ENCODE measurements at places on chromosomes 16 and 17. TPM values are rescaled to one million over a fixed set of nuclear protein-coding genes. Genes with fewer than 3 reads are reported as not detected.

- DNase-seq = peak; percentile 86
- no peak overlapping the region for H3K27ac ChIP-seq
- no peaks in the 10 kb centered on the region for H3K36me3 ChIP-seq
- H3K27me3 ChIP-seq = no peaks in the 10 kb centered on the region
- no peaks in the 10 kb centered on the region for H3K4me1 ChIP-seq
Measured at GRCh38 chr16:84013787-84014569, 28.6 kb downstream of the SLC38A8 start.

- H3K4me1 ChIP-seq = peaks cover 3% of the 10 kb centered on the region
- H3K27me3 ChIP-seq = no peaks in the 10 kb centered on the region
- DNase-seq = peak; percentile 60
- peak overlapping the region; percentile 58 for H3K4me3 ChIP-seq
Measured at GRCh38 chr17:38705803-38706504, 881 bp downstream of the MLLT6 start.

DNA sequence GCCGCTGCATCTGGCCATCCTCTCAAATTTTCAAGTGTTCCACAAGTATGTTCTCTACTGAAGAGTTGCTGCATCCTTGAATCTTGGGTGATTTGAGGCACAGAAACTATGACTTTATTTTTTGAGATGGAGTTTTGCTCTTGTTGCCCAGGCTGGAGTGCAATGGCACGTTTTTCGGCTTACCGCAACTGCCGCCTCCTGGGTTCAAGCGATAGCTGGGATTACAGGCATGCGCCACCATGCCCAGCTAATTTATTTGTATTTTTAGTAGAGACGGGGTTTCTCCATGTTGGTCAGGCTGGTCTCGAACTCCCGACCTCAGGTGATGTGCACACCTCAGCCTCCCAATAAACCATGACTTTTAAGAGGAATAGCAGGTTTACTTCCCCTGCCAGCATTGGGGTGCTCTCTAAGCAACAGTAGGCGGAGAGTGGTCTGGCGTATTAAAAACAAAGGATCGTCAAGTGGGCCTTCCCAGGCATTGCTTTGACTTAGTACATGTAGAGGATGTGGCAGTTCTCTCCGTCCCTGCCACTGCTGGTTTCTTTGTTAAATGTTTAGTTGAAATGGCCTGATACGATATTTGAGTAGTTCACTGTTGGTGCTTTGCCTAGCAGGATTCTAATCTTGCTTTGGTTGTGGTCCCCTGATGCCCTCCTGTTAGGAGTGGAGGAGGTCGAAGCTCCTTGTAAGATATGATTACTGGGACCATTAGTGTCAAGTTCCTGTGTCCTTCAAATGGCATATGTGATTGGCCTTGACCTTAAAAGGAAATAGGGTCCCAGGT lies 9.5 kb downstream of the PYCARD start:
- H3K27me3 ChIP-seq = no peaks in the 10 kb centered on the region
- no peak overlapping the region for H3K27ac ChIP-seq
- peaks cover 74% of the 10 kb centered on the region for H3K36me3 ChIP-seq

GRCh38 chr17:27340575-27340974 lies 46.7 kb downstream of the WSB1 start:
- DNase-seq = no peak
- H3K27ac ChIP-seq = no peak overlapping the region
- H3K4me1 ChIP-seq = no peaks in the 10 kb centered on the region
- H3K27me3 ChIP-seq = no peaks in the 10 kb centered on the region
- H3K4me3 ChIP-seq = no peak overlapping the region
- H3K36me3 ChIP-seq = no peaks in the 10 kb centered on the region

DNA sequence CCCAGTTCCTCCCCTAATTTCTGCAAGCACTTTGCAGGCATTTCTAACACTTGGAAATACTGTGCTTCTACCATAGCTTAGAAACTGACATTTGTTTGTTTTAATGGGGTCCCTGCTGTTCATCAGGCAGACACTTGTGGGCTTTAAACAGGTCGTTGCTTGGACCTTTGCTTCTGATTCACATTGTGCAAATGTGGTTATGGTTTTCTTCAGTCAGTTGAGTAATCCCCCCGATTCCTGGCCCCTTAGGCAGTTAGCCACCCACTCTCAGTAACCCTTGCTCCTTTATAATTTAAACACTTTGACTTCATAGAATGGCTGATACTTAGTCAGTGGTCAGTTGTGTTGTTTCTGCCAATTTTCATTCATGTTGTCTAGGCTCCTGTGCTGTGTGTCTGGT lies 39.4 kb downstream of the SLC47A1 start:
- H3K27ac ChIP-seq = no peak overlapping the region
- no peaks in the 10 kb centered on the region for H3K27me3 ChIP-seq
- no peaks in the 10 kb centered on the region for H3K36me3 ChIP-seq
- H3K4me3 ChIP-seq = no peak overlapping the region
- DNase-seq = no peak
- H3K4me1 ChIP-seq = no peaks in the 10 kb centered on the region

DNA sequence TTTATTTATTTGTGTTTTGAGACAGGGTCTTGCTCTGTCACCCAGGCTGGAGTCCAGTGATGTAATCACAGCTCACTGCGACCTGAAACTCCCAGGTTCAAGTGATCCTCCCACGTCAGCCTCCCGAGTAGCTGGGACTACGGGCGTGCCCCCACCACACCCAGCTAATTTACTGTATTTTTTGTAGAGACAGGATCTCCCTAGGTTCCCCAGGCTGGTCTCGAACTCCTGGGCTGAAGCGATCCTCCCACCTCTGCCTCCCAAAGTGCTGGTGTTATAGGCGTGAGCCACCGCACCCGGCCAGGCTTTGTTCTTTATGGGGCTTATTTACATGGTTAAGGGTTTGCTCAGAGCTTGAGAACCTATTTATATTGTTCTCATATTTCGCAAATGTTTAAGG lies 5.8 kb upstream of the MEIOB start:
- H3K27me3 ChIP-seq = no peaks in the 10 kb centered on the region
- no peak overlapping the region for H3K27ac ChIP-seq

GRCh38 chr17:17491546-17491988 lies 4.6 kb downstream of the RASD1 start:
- no peak overlapping the region for H3K27ac ChIP-seq
- no peak for DNase-seq
- no peak overlapping the region for H3K4me3 ChIP-seq
- no peaks in the 10 kb centered on the region for H3K36me3 ChIP-seq
- peaks cover 9% of the 10 kb centered on the region for H3K4me1 ChIP-seq

DNA sequence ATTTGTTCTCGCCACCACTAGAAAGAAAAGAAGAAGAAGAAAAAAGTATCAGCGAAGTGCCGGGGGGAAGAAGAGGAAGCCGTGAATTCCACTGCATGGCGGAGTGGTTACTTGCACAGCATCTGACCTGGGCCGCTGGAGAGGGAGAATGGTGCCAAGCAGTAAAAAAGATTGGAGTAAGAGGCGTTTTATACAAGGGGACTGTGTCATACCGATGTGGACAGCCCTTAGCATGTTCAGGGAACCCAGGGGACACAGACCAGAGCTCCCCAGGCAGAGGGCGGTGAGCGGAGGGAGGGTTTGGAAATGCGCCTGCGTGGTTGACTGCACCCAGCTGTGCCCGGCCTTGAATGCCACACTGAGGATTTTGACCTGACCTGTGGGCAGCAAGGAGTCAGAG lies 52.8 kb downstream of the PLXDC1 start:
- no peak overlapping the region for H3K4me3 ChIP-seq
- H3K4me1 ChIP-seq = no peaks in the 10 kb centered on the region
- no peaks in the 10 kb centered on the region for H3K36me3 ChIP-seq

DNA sequence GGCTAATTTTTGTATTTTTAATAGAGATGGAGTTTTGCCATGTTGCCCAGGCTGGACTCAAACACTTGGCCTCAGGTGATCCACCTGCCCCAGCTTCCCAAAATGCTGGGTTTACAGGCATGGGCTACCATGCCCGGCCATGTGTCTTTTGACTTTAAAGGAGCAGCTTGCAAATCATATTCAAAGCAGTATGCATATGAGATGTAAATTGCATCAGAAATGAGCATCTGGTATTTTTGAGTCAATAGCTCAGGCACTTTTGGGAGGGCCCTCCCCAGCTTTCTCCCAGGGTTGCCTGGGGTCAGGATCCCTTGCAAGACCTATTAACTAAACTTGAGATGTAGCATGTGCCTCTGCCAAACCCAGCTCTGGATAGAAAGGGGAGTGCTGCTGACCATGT lies 21.5 kb downstream of the EPOP start:
- H3K4me3 ChIP-seq = no peak overlapping the region

- no peak overlapping the region for H3K27ac ChIP-seq
- no peaks in the 10 kb centered on the region for H3K36me3 ChIP-seq
- DNase-seq = no peak
- H3K4me1 ChIP-seq = no peaks in the 10 kb centered on the region
- no peaks in the 10 kb centered on the region for H3K27me3 ChIP-seq
Measured at GRCh38 chr17:2563543-2563942, 29.9 kb upstream of the PAFAH1B1 start.

- peaks cover 8% of the 10 kb centered on the region for H3K36me3 ChIP-seq
- H3K27ac ChIP-seq = peak within 1 kb of the TSS; percentile 97
Measured at GRCh38 chr17:39737760-39738567, at the start of gene GRB7. GRB7 (plus strand) TSS chr17:39737938; CDS start chr17:39742302, 4,364 bp downstream.

- no peak overlapping the region for H3K4me3 ChIP-seq
- H3K27ac ChIP-seq = no peak overlapping the region
- DNase-seq = no peak
- H3K36me3 ChIP-seq = no peaks in the 10 kb centered on the region
- no peaks in the 10 kb centered on the region for H3K27me3 ChIP-seq
Measured at GRCh38 chr17:34051046-34051445, 204.0 kb upstream of the CCL2 start.

GRCh38 chr17:80599546-80600305 lies 55.1 kb downstream of the RPTOR start:
- peaks cover 5% of the 10 kb centered on the region for H3K4me1 ChIP-seq
- H3K4me3 ChIP-seq = no peak overlapping the region
- DNase-seq = no peak
- no peaks in the 10 kb centered on the region for H3K36me3 ChIP-seq

GRCh38 chr16:84054916-84055315 lies 12.3 kb upstream of the SLC38A8 start:
- no peak overlapping the region for H3K4me3 ChIP-seq
- H3K4me1 ChIP-seq = peaks cover 8% of the 10 kb centered on the region
- peaks cover 64% of the 10 kb centered on the region for H3K36me3 ChIP-seq
- H3K27ac ChIP-seq = peak overlapping the region; percentile 61

DNA sequence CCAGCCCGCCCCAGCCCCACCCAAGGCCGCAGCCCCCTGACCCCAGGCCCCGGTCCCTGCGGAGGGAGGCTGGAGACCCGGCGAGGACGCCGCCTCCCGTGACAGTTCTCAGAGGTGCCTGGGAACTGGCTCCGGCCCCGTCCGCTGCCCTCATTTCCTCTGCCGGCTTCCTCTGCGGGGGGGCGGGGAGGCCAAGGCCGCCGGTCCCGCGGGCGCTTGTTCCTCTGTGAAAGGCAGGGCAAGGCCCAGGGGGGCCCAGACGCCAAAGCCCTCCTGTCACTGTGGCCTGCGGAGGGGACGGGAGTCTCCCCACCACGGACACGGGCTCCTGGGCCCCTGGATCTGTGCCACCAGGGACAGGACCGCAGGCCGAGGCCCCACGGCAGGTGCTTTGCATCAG lies 5.0 kb upstream of the PVALEF start:
- H3K4me1 ChIP-seq = peaks cover 22% of the 10 kb centered on the region
- H3K27me3 ChIP-seq = no peaks in the 10 kb centered on the region
- DNase-seq = peak; percentile 87

- no peak for DNase-seq
- no peaks in the 10 kb centered on the region for H3K27me3 ChIP-seq
- peak overlapping the region; percentile 3 for H3K27ac ChIP-seq
Measured at GRCh38 chr16:24993722-24994686, 21.2 kb downstream of the ARHGAP17 start.

DNA sequence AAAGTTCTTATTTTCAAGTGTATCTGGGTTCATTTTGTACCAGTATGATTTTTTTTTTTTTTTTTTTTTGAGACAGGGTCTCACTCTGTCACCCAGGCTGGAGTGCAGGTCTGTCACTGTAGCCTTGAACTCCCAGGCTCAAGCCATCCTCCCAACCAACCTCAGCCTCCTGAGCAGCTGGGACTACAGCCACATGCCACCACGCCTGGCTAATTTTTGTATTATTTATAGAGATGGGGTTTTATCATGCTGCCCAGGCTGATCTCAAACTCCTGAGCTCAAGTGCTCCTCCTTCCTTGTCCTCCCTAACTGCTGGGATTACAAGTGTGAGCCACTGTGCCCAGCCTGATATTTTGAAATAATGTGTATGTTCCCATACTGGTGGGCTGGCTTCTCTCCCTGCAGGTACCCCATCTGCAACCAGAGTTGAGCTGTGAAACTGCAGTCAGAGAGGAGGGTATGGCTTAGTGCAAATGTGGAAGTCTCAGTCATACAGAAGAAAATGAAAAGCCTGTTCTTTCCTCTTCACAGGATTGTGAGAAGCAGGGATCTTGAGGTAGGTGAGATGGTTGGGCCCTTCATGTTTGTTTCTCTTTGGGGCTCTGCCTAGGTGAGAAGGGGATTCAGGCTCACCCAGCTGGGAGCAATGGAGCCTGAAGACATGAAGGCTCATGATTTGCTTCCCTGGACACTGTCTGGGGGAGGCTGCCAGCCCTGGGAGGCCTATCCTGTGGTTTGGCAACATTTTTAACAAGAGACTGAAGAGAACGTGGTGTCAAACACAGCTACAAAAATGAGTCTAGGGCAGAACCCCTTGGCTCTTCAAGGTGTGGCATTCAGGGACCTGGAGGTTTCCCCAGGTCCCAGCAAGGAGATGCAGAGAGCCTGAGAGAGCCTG lies 41.3 kb upstream of the SIAH1 start:
- H3K4me3 ChIP-seq = no peak overlapping the region
- no peak for DNase-seq
- no peaks in the 10 kb centered on the region for H3K27me3 ChIP-seq
- H3K27ac ChIP-seq = no peak overlapping the region

Gene CRYM
- 0.12 TPM for total RNA-seq

Gene PPL
- total RNA-seq = 10.4 TPM

Gene IRX3
- 1.6 TPM for total RNA-seq

Gene BAIAP3
- total RNA-seq = 13.1 TPM

Gene GLP2R
- total RNA-seq = 0.39 TPM

Gene KRTAP2-1
- not detected for total RNA-seq

Gene PLK1
- total RNA-seq = 0.69 TPM

Gene ATP1B2
- total RNA-seq = 1.3 TPM

Gene PRSS33
- not detected for total RNA-seq

Measured in pancreas (tissue), 10 donors.